ENCODE measurements at places on chromosomes 7 and 10.

DNA sequence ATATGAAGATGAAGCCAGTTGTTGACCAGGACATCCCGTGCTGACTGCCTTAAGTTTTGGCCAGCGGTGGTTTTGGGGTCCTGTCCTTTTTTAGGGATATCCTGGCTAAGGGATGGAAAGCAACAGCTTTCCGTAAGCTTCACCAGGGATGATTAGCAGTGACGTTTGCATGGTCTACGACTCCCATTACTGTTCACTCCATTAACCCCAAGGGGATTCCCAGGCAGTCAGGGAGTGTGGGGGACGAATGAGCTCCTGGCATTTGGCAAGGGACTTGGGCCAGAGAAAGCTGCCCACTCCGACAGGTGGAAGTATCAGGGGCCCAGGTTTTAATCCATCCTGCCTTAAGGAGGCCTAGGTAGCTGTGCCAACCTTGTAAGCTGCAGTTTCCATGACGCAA, 66.8 kb downstream of the ITGB1 start:
- DNase-seq = no peak

DNA sequence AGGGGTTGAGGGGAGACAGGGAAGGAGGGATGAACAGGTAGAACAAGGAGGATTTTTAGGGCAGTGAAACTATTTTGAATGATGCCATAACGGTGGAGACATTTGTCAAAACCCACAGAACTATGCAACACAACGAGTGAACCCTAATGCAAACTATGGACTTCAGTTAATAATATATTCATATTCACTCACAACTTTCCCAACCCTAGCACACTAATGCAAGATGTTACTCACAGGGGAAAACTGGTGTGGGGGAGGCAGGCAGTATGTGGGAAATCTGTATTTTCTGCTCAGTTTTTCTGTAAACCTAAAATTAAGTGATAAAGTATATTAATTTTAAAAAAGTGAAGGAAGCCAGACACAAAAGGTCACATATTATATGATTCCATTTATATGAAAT, 17.3 kb downstream of the GNA12 start:
- DNase-seq = no peak

GRCh38 chr10:28020080-28020860, 21.4 kb upstream of the ODAD2 start:
- no peak for DNase-seq

GRCh38 chr10:132447446-132448247, 50.6 kb downstream of the PWWP2B start:
- no peak for DNase-seq

DNA sequence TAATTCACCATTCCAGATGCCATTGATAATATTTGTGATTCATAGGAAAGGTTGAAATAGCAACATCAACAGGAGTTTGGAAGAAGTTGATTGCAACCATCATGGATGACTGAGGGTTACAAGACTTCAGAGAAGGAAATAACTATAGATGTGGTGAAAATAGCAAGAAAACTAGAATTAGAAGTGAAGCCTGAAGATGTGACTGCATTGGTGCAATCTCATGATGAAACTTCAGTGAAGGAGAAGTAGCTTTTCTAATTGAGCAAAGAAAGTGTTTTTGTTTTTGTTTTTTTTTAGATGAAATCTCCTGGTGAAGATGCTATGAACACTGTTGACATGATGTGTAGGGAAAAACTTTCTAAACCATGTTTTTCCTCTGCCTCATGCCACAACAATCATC, 18.7 kb upstream of the CD36 start:
- no peak for DNase-seq

GRCh38 chr10:106401161-106401560, 763.3 kb downstream of the SORCS1 start:
- no peak for DNase-seq

Measured in renal cortex interstitium (tissue), 15 donors.